ENCODE measurements at places on chromosomes 6 and 20. TPM values are rescaled to one million over a fixed set of nuclear protein-coding genes. Genes with fewer than 3 reads are reported as not detected.

Gene SH3BGRL2
- 6.5 TPM for polyA plus RNA-seq

GRCh38 chr6:16697437-16698161 is 63.7 kb downstream of the ATXN1 start:
- H3K27me3 ChIP-seq = peaks cover 11% of the 10 kb centered on the region
- no peaks in the 10 kb centered on the region for H3K4me1 ChIP-seq
- no peak overlapping the region for H3K4me3 ChIP-seq
- H3K27ac ChIP-seq = no peak overlapping the region
- no peaks in the 10 kb centered on the region for H3K36me3 ChIP-seq
- no peak for DNase-seq

GRCh38 chr6:21109391-21110178 is 484.0 kb upstream of the SOX4 start:
- no peaks in the 10 kb centered on the region for H3K36me3 ChIP-seq
- no peaks in the 10 kb centered on the region for H3K4me1 ChIP-seq
- peak; percentile 25 for DNase-seq
- H3K27ac ChIP-seq = no peak overlapping the region

Gene ESR1
- polyA plus RNA-seq = 0.55 TPM

DNA sequence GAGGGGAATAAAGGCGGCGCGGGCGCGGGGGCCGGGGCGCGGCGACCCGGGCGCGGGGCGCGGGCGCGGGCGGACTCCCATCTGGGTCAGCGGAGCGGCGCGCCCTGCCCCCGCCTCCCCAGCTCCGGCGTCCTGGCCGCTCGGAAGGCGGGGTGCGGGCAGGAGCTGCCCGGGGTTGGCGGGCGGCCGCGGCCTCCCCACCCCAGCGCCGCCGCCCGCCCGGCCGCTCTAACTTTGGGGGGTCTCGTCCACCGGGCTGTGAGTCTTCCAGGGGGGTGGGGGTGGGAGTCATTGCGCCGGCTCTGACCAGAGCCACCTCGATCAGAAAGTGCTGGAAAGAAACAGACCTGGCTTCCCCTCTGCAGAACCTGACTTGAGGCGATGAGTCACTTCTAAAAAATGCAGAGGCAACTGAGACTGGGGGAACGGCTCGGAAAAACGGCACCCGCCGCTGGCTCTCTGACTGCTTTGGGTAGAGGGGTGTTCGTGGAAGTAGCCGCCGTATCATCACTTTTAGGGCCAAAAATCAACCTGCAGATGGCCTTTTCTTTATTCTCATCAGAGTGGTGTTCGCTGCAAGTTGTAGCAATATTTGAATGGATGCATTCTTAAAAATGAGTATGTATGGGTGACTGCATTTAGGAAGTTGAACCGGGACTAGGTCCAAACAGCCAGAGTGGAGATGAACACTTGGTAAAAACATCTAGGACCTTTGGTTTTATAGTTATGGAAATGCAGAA is 667 bp downstream of the CAP2 start:
- no peaks in the 10 kb centered on the region for H3K36me3 ChIP-seq
- H3K4me3 ChIP-seq = no peak overlapping the region
- peaks cover 34% of the 10 kb centered on the region for H3K27me3 ChIP-seq
- peaks cover 8% of the 10 kb centered on the region for H3K4me1 ChIP-seq
- no peak overlapping the region for H3K27ac ChIP-seq

Gene EYA2
- not detected for polyA plus RNA-seq

Gene COL21A1
- polyA plus RNA-seq = 0.27 TPM

DNA sequence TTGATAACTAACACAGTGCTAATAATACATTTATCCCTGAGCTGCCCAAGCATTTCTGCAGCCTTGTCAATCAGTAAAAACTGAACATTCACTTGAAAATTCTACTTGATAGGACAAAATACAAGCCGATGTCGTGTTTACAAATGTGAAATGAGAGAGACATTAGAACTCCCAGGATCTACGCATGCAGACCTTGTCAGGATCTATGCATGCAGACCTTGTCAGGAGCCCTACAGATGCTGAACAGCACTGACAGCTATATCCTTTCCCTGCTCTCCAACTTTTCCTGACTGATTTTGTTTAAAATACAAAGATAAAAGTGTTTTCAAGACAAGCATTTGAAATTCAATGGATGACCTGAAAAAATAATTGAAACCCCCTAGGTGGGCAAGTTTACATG is 28.9 kb downstream of the INSM1 start:
- H3K4me3 ChIP-seq = no peak overlapping the region
- H3K4me1 ChIP-seq = peaks cover 10% of the 10 kb centered on the region
- H3K27ac ChIP-seq = no peak overlapping the region
- peaks cover 24% of the 10 kb centered on the region for H3K27me3 ChIP-seq
- H3K36me3 ChIP-seq = no peaks in the 10 kb centered on the region
- DNase-seq = no peak

DNA sequence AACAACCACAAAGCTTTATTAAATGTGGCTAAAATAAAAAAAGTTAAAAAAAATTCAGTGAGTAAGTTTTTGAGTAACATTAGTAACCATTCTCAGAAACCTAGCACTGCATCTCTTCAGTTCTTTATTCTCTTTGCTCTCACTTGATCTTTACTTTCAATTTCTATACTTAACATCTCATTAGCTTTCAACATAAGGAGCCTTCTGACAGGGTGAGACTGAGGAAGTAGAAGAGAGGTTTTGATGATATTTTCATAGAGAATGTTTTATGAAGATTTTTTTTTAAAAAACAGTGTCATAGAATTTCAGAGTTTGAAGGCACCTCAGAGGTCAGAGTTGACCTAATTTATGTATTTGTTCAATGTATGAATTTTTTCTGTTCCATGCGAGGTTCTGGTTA is 60.8 kb downstream of the FAM83B start:
- H3K4me3 ChIP-seq = no peak overlapping the region
- no peaks in the 10 kb centered on the region for H3K27me3 ChIP-seq
- no peaks in the 10 kb centered on the region for H3K4me1 ChIP-seq
- no peaks in the 10 kb centered on the region for H3K36me3 ChIP-seq
- no peak for DNase-seq
- no peak overlapping the region for H3K27ac ChIP-seq

DNA sequence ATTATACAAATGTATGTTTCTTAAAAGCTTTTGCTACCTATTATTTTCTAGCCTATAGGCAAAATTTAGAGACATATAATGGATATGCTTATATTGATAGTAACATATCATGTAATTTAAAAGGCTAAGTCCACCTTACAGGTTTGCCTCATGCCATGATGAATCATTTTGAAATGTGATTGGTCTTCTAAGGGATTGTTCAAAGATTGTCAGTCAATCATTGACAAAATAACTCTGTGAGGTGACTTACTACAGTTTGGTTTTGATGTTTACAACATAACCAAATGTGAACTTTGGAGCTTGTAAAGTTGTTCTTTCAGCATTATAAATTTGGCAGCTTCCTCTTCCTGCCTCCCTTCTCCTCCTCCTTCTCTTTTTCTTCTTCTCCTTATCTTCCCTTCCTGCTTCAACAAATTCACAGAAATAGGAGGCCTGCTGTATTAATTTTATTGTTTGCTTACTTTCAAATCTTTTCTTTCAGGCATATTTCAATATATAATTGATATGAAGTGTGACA is 39.7 kb upstream of the ZFP64 start:
- no peak for DNase-seq
- H3K27me3 ChIP-seq = no peaks in the 10 kb centered on the region
- no peak overlapping the region for H3K27ac ChIP-seq
- H3K36me3 ChIP-seq = no peaks in the 10 kb centered on the region
- H3K4me3 ChIP-seq = no peak overlapping the region
- no peaks in the 10 kb centered on the region for H3K4me1 ChIP-seq

GRCh38 chr20:32539817-32540675 is 45.1 kb downstream of the NOL4L start:
- peaks cover 48% of the 10 kb centered on the region for H3K4me1 ChIP-seq
- DNase-seq = peak; percentile 57
- H3K36me3 ChIP-seq = peaks cover 17% of the 10 kb centered on the region

DNA sequence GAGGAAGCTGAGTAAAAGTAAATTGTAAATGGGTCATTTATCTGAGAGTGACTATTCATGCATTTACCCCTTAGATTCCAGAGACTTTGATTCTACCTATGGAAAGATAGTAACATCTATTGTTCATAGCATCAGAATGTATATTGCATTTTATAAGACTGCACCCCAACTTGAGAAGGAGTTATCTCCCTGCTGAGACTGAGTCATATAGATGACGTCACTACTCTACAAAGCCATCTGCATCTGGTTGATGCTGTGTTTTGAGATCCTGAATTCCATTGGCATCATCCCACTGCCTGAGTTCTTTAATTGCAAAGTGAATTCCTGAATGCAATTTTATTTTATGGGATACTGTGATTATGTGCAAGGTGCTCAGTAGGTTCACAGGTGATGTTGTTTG is 444.0 kb upstream of the SLC35B3 start:
- H3K36me3 ChIP-seq = no peaks in the 10 kb centered on the region
- H3K4me3 ChIP-seq = no peak overlapping the region
- DNase-seq = no peak
- no peaks in the 10 kb centered on the region for H3K4me1 ChIP-seq

GRCh38 chr6:10585209-10585845 is 64.2 kb downstream of the GCNT2 start:
- H3K36me3 ChIP-seq = no peaks in the 10 kb centered on the region
- no peak for DNase-seq
- H3K27ac ChIP-seq = no peak overlapping the region
- H3K4me1 ChIP-seq = peaks cover 17% of the 10 kb centered on the region
- H3K27me3 ChIP-seq = peaks cover 36% of the 10 kb centered on the region
- H3K4me3 ChIP-seq = no peak overlapping the region

GRCh38 chr6:16729183-16729691 is 32.0 kb downstream of the ATXN1 start:
- H3K27me3 ChIP-seq = peaks cover 6% of the 10 kb centered on the region
- H3K36me3 ChIP-seq = no peaks in the 10 kb centered on the region
- no peak overlapping the region for H3K27ac ChIP-seq
- no peaks in the 10 kb centered on the region for H3K4me1 ChIP-seq
- no peak for DNase-seq
- H3K4me3 ChIP-seq = no peak overlapping the region

DNA sequence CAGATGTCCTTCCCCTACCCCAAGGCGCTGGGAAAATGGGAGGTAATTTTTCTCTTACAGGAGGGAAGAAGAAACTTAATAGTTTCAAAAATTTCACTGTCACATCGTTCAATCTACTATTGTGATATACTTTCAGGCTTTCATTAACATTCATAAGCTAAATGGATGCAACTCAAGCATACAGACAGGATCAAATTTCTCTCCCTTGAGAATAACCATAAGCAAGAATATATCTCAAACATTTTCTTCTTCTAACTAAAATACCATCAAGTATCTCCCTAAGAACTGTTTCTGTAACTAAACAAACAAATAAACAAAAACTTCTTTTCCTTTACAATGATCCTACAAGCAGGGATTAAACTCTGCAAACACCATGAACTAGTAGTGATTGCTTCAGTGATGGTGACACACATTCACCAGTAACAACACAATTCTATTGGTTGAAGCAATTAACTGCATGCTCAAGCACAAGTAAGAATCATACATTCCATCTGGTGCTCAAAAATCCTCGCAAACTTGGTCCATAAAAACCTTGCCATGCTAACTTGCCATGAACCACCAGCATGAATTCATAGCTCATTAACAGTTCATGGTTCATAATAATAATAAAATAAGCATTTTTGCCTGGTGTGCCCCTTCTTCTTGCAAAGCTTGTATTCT is 183.8 kb downstream of the PTPRK start:
- H3K27me3 ChIP-seq = no peaks in the 10 kb centered on the region
- H3K36me3 ChIP-seq = no peaks in the 10 kb centered on the region
- DNase-seq = no peak
- no peaks in the 10 kb centered on the region for H3K4me1 ChIP-seq
- no peak overlapping the region for H3K27ac ChIP-seq
- no peak overlapping the region for H3K4me3 ChIP-seq

GRCh38 chr6:161136655-161137054 is 137.2 kb downstream of the AGPAT4 start:
- no peak for DNase-seq
- H3K4me1 ChIP-seq = peaks cover 4% of the 10 kb centered on the region
- peaks cover 11% of the 10 kb centered on the region for H3K36me3 ChIP-seq
- H3K27ac ChIP-seq = no peak overlapping the region
- H3K4me3 ChIP-seq = no peak overlapping the region
- H3K27me3 ChIP-seq = no peaks in the 10 kb centered on the region

Measured in K562 (cell line).